ENCODE measurements at places on chromosomes 6 and 20.

- no peak for DNase-seq
Measured at GRCh38 chr6:36660771-36661471, 17.6 kb upstream of the CDKN1A start.

DNA sequence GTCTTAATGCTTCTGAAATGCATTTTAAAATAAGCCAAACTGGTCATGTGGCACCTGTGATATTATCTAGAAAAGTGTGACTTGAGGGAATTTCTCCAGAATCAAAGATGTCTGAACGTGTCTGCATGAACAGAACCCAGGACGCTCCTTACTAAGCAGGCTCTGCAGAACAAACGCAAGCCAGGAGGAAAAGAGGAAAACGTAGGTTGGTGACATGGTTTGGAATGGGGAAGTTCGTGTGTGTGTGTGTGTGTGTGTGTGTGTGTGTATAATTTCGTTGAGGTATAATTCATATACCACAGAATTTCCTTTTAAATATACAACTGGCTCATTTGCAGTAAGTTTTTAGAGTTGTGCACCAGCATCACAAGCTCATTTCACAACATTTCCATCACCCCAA lies 200.5 kb upstream of the FOXQ1 start:
- DNase-seq, result no peak

- DNase-seq, result no peak
Measured at GRCh38 chr6:147974376-147974775, 368.3 kb upstream of the SASH1 start.

DNA sequence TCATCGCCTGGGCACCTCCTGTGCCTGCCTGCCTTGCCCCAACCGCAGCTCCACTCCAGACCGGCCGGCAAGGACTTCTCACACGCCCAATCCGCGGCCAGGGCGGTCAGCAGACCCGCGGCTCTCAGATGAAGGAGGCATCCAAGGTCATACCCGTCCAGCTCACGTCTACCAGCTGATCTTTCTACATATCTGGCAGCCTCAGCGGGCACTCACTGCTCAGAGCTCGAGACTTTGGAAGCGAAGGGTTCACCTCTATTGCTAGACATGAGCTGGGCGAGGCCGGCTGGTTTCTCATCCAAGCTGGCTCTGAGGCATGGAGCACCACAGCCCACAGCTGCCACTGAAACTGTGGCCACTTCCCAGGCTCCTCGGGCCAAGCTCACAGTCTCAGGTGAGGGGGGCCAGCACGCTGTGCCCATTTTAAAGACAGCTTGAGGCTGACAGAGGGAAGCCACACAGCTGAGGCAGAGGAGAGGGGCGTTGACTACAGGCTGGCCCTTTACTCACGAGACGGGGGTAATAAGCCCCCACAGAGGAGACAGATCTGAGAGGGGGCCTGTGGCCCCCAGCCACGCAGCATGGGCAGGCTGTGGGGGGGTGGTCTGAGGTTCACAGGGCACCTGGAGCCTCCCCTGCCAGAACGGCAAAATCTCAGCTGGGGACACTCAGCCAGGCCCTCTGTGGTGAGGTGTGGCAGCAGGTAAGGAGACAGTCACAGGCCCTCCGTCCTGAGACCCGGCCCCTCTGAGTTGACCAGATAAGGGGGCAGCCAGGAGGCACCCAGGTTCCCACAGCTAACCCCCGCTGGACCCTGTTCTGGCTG lies 2.0 kb downstream of the LAMA5 start:
- no peak for DNase-seq

DNA sequence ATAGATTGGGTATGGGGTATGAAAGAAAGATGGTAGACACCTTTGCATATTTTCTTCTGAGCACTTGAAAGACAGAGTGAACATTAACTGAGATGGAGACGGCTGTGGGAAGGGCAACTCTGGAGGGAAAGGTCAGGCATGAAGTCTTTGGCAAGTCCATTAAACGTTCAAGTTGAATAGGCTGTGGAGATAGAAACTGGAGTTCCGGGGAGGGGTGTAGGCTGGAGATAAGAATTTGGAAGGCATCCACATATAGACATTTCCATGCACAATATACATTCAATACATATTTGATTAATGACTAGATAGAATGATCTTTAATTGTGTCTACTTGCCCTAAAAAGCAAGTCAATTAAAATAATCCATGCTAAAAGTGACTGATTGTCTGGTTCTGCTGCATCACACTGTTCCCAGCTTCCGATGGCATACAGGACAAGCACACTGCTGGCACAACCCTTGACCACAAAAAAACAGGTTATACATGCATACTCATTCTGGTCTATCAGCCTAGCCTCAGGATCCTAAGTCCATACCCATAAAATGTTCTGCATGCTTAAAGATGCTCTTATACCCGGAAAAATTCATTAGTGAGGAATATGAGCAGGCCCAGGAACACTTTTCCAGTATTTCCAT lies 1.9 kb upstream of the MYLK4 start:
- no peak for DNase-seq

DNA sequence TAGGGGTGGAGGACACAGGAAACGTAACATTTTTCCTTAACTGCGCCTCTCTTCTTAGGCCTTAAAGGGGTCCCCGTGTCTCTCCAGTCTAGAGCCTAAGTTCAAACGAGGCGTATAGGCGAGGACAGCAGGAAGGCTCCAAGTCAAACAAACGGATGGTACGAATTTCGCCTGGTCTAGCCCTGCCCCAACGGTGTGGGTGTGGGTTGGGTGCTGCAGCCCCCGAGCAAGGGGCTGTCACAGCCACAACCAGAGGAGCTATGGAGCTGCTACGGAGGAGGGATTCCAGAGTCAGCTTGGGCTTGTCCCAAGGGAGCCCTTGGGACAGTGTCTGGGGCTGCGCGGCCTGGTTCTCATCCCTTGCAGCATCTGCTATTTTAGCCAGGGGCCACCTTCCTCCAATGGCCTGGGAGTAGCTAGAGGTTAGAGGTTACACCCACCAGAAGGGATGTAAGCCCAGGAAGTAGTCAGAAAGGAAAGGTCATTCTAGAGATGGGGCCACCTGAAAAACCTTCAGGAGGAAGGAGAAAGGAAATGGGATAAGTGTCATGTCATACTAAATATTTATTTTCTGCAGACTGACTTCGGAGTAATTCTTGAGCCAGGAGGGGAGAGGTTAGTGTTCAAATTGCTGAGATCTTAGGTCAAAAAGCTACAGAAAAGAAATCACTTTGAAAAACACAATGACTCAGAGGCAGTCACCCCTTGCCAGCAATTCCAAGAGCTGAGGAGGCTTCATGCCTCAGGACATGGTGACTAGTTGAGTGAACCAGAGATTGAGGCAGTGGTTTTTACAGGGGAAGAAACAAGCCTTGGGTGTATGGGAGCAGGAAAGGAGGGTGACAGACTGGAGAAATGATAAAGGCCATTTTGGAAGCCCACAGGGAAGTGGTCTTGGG lies 21.7 kb downstream of the VPS52 start:
- no peak for DNase-seq

- no peak for DNase-seq
Measured at GRCh38 chr6:14520536-14520935, 403.0 kb downstream of the CD83 start.

- no peak for DNase-seq
Measured at GRCh38 chr20:34663213-34663943, 13.5 kb downstream of the PIGU start.

DNA sequence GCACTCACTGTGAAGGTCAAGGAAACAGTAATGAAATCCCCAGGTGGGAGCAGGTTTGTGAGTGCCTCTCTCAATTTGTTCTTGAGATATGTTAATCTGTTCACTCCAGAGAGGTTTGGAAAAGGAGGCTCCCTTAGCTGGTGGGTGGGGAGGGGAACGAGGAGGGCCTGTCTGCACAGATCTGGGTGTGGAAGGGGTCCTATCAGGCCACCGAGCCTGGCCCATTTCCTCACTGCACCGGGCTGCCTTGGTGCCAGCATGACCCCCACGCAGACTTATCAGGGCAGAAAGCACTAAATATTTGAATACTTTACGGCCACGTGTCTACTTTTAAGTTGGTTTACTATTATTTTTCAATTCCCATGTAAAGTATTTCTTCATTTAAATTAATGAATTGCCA lies 8.3 kb downstream of the AGPAT4 start:
- DNase-seq, result no peak

- DNase-seq, result no peak
Measured at GRCh38 chr20:64051033-64051452, 1.6 kb upstream of the SOX18 start.

DNA sequence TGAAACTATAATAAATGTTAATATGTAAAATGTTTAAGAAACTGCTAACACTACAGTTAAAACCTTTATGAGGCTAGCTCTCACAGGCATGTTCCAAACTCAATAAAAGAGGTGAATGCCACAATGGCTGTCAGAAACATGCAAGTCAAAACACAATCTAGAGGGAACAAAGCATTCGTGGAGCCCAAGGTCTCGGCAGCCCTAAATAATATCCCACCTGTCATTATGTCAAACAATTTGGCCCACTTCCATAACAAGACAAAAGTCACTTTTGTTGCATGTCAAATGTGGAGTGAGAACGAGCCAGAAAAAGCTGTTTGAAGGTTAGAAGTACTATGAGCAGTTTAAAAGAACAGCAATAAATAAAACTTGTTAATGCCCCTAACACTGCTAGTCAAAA lies 181.9 kb downstream of the GMDS start:
- no peak for DNase-seq

DNA sequence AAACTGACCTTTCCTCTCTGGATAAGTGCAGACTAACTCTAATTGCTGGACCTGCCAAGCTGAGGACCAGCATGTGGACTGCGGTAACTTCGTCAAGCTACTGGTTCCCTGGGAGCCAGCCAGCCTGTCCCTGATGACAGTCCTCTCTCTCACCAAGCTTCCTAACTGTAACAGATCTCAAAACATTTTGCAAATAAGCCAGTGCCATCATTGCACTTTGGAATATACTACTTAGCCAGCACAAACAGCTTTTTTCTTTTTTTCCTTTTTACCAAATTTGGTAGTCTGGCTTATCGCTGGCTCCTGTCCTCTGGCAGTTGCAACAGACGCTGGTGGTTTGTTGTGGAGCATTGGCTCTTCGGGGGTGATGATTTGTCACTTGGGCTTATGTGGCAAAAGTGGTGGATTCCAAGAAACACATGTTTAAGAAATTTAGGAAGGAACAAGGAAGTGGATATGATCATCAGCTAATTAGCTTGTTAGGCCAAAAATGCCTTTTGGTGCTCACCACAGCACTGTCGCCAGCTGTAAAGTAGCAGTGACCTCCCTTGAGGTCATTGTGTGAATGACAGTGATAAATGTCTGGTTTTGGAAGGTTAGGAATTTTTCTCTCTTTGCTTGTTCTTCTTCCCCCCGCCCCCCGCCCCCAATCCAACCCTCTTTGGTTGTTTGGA lies 171.7 kb downstream of the CLIC5 start:
- no peak for DNase-seq

- DNase-seq, result no peak
Measured at GRCh38 chr20:49715466-49715865, 1.8 kb upstream of the B4GALT5 start.

GRCh38 chr6:162294029-162294428 lies 433.5 kb downstream of the PRKN start:
- DNase-seq, result no peak

DNA sequence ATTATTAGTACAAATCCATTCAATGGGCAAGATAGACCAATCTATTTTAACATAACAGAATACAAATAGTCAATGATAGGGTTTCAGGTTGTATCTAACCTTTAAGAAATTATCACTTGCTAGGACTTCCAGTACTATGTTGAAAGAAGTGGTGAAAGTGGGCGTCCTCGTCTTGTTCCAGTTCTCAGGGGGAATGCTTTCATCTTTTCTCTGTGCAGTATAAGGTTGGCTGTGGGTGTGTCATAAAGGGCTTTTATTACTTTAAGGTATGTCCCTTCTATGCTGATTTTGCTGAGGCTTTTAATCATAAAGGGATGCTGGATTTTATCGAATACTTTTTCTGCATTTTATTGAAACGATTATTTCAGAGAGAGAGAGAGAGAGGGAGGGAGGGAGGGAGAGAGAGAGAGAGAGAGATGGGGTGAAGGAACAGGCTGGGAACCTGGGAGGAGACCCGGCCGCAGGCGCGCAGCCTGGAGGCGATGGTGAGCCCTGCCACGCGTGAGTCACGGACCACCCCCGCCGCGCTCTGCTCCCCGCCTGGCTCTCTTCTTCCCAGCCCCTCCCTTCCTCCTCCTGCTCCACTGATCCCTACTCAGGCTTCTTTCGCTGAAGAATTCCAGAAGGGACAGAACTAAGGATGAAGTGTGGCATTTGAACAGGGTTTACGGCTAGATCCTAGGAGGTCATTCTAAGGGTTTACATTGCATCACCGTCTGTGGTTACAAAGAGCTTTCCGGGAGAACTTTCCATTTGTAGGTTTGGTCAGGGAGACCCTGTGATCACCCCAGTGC lies 45.5 kb upstream of the HLA-E start:
- no peak for DNase-seq

GRCh38 chr6:31580438-31580740 lies 1.8 kb downstream of the LTB start:
- no peak for DNase-seq

DNA sequence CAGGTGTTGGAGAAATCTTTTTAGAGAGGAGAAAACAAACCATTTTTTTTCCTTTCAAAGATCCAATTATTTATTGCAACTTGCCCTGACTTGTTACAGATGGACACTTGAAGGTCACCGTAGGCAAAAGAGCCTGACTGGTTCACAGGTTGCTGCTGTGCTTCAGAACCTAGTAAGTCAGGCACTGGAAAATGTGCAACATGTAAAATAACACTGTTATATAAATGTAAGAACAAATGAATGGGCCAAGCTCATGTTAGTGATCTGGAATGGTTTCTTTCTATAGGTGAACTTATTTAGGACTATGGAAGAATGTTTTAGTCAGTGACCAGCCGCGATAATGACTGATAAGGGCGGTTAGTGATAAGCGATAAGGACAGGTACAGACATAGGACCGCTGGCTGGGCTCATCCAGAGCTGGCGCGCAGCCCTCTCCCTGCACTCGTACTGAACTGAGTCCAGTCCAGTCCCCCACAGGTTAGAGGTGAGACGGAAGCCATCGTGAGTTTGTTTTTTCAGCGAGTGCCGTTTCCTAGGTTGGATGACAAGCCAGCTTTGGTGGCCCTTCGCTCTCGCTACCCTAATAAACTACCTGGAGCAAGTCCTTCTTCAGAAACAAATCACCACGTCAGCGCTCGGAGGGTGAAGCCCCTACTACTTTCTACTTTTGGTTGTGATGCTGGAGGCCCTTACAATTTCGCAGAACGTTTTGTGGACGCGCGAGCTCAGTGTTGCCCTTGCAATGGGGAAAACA lies 94.4 kb upstream of the PRDM1 start:
- DNase-seq, result no peak

DNA sequence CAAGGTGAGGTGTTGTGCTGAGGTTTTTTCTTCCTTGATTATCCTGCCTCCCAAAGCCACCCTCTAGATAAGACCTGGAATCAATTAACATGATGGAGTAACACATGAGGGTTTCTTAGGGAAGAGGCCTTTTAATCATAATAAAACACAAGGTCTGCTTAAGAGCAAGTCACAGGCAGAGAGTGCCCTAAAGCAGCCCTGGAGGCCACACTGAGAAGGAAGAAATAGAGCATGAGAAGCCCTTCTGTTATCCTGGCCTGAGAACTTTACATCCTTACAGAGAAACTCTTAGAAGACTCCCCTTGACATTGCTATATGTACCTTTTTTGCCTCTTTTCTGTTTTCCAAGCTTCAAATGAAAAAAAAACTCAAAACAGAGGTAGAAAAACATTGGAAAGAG lies 132.3 kb downstream of the CEP57L1 start:
- DNase-seq, result no peak
